ENCODE measurements at places on chromosomes 7 and 10. TPM values are rescaled to one million over a fixed set of nuclear protein-coding genes. Genes with fewer than 3 reads are reported as not detected.

DNA sequence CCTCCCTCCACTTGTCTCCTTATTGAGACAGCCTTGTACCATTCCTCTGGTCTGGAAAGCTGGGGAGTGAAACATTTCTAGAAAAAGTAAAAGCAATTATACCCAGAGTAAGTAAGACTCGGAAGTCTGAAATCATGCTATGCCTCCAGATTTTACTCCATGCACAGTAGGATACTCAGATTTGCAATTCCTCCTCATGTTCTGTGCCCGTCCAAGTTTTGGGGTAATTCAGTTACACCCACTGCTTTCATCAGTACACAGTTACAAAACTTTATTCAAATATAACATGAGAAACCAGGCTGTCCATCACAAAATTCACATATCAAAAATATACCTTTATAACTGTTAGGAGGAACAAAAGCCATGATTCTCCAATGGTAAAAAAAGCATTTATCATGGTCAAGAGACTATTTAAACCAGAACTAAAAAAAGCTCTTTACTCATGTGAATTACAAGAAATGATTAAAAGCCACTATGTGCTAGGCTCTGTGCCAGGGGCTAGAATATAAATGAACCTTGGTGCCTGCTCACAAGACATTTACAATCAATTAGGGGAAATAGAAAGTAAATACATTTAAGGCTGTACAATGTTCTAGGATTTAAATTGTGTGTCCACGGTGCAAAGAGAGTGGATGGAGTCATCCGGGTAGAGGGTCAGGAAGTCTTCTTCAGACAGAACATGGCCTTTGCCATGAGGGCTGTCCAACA lies 320.2 kb downstream of the ELMO1 start:
- DNase-seq = no peak

DNA sequence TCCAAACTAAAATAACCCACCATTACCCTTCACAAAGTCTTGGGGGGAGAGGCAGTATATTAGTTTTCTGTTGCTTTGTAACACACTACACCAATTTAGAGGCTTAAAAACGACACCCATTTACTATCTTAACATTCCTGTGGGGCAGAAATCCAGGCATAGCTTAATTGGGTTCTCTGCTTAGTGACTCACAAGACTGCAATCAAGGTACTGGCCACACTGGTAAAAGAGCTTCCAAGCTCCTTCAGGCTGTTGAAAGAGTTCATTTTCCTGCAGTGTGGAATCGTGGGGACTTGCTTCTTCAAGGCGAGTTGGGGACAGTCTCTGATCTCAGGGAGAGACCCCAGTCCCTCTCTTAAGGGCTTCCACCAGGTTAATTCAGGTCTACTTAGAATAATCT lies 139.1 kb downstream of the XPNPEP1 start:
- DNase-seq = no peak

- peak; percentile 40 for DNase-seq
These were observed 115.2 kb downstream of the EBF3 start for GRCh38 chr10:129848696-129849451.

Gene BEND7
- total RNA-seq = 8.0 TPM

DNA sequence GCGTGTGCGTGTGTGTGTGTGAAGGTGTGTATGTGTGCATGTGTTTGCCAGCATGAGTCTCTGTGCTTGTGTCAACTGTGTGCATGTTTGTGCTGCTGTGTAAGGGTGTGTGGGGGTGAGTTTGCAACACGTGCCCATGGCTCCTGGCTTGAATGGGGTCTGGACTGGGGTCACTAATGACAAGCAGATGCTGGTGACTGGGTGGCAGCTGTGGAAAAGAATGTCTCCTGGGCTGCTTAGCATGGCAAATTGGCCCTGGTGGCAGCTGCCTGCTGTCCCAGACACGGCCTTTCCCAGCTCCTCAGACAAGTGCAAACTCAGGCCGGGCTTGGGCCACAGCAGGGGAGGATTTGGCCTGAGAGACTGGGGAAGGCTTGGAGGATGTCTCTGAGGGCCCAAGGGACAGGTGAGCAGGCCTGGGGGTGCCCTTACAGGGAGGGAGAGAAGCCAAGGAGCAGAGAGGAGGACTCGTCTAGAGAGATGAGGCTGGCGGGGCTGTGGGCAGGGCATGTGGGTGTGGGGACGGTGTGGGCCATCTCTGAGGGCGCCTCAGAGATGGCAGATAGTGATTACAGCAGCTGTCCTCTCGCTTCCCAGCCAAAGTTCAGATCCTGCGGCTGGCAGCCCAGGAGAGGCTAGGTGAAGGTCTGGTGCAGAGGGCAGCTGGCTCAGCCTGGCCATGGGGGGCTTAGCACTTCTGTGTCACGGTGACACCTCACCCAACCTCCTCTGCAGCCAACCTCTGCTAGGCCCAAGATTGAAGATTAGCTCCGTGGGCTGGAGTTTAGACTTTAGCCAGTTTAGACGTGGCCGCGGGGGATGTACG lies 1.5 kb downstream of the AQP1 start:
- no peak for DNase-seq

GRCh38 chr10:17005621-17006566 lies 123.7 kb downstream of the CUBN start:
- no peak for DNase-seq

GRCh38 chr10:19920075-19920726 lies 104.0 kb downstream of the PLXDC2 start:
- no peak for DNase-seq

DNA sequence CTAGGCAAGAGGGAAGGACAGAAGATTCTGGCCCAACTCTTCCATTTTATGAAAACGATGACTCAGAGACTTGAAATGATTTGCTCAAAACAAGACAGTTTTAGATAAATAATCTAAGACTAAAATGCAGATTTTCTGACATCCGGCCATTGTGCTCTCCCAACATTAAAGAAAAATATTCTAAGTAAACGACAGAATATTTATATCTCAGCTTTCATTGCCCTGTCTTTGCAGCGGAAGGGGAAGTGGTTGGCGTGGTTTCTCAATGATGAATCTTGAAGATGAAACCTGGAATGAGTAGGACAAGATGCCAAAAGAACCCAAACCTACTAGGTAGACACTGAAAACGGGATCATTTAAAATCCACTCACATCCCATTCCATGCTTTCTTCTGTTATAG lies 28.9 kb upstream of the NPY start:
- no peak for DNase-seq

Gene CUBN
- total RNA-seq = 8.4 TPM

Measured in suprapubic skin (tissue), 4 donors.